ENCODE measurements at places on chromosomes 11 and 22.

GRCh38 chr22:24518771-24519485 is 23.8 kb downstream of the UPB1 start:
- DNase-seq: no peak

DNA sequence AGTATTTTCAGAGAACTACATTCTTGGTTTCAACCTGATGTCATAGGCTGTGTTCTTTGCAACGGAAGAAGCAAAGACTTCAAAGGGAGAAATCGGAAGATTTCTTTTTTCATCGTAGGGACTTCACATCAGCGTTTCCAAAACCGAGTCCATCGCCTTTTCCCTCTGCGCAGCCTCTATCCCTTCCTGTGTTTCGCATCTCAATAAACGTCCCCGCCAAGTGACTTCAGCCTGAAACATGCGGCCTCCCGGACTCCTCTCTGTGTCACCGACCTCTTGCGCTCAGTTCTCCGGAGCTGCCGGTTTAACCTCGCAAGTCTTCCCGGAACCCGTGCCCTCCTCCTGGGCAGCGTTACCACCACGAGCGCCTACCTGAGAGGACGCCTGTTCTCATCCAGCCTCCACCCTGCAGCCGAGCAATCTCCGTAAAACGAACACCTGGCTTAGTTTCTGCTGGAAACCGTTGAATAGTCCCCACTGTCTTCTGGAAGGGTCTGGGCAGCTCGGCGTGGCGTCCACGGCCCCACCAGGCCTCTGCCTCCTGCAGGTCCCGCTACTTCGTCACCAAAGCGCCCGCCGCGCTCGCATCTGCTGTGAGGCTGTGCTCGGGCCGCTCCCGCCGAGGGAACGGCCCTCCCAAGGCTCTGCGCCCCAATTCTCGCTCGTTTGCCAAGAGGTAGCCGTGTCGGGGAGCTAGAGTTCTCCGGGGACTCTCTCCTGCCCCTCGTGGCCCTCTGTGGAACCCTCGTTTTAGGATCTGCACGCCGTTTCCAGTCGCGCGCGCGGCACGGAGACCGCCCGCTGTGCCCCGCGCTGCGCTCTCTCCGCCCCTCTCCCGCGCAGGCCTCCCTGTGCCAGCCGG is at the start of gene GLB1L3:
GLB1L3 (plus strand) TSS at position 846 of the 862 bp plus-strand sequence. CDS start 362 bp downstream, outside the sequence.
- DNase-seq: no peak

DNA sequence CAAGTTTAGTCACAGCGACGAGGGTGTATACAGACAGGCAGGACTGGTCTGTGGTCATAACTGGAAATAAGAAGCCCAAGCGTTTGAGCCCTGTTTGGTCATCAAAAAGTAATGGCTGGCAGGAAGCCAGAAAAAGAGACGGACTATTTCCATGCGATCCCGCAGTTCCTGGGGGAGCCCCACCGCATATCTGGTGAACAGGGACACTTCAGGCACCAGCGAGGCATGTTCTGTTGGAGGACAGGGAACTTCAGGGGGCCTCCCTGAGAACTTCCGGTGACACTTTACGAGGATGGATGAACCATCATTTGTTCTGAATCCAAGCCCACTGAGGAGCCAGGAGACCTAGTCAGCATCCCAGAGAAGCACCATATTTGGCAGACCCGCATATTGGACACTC is 29.7 kb upstream of the TRIM29 start:
- no peak for DNase-seq

GRCh38 chr11:6563121-6563619 is 40.2 kb downstream of the RRP8 start:
- DNase-seq: peak; percentile 47

- peak; percentile 77 for DNase-seq
These were observed 71.6 kb downstream of the LRP5 start for GRCh38 chr11:68383976-68384501.

- no peak for DNase-seq
These were observed 5.3 kb downstream of the TIRAP start for GRCh38 chr11:126288237-126288636.

GRCh38 chr11:63510360-63511047 is 4.6 kb downstream of the LGALS12 start:
- DNase-seq: peak; percentile 74

Measured in aorta (tissue), 5 donors.